EH (cell line): ENCODE measurements at places on chromosomes 1 and 21.

DNA sequence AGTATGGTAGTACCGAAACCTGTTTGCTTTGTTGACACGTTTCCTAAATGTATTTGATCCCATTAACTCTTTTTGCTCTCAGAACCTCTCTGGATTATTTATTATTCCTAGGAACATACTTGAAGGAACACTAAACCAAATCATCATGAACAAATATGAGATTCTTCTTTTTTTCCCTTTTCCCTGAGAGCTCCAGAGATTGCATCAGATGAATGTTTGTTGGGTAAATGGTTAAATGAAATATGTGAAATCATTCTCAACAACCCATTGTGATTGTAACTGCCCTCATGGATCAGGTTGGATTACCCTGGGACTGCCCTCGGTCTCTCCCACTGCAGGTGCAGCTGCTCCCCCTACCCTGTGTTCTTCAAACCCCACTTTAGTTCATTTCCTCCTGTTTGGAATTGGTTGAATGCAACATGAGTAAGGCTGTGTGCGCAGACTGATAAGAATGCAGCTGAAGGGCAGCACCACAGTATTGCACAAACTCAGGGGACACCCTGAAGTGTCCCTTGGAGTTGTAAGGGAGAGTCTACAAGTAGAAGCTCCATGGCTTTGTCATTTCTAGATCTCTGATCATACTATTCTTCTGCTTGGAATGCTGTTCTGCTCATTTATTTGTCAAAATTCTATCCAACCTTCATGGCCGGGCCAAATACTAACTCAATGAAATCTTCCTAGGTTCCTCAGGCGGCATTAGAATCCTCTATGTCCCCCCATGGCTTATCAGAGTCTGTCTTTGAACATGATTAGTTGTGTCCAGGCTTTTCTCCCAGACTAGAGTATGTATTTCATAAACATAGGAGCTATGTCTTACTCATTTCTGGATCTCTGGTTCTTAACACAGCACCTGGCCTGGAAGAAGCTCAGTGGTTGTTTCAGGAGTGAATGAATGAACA lies 47.1 kb upstream of the NEK2 start:
- DNase-seq: no peak

DNA sequence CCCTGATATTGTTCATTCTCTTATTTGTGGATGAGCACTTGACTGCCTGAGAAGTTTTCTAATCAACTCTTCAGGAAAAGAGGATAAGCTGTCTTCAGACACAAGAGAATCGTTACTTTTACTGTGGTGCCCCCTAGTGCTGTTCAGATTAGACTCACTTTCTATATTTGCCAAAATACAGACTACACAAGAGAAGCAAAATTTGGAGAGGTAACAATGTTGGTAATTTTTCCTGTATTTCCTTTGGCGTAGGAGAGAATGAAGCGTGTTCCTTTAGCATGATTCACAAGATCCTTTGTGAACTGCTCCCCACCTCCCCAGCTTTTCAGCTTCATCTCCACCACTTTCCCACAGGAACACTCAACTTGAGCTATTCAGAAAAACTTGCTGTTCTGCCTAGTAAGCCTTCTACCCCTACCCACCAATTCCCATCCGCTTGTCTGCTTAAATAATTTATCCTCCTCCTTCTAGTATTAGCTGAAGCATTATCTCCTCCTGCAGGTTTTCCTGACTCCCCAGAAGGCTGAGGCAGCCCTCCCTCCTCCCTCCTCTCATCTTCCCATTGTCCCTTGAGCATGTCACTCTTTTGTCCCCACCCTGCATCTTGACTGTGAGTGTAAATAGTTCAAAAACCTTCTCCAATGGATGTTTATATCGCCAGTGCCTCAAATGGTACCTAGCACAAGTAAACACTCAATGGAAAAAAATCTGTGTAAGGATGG lies 4.5 kb downstream of the TNFSF4 start:
- DNase-seq: peak; percentile 94

- peak; percentile 26 for DNase-seq
These were observed 10.2 kb downstream of the USP16 start for GRCh38 chr21:29034678-29035077.

- DNase-seq: peak; percentile 57
These were observed 68.4 kb upstream of the DPYD start for GRCh38 chr1:97989094-97989680.

GRCh38 chr1:53729456-53730223 lies 9.3 kb downstream of the GLIS1 start:
- no peak for DNase-seq

DNA sequence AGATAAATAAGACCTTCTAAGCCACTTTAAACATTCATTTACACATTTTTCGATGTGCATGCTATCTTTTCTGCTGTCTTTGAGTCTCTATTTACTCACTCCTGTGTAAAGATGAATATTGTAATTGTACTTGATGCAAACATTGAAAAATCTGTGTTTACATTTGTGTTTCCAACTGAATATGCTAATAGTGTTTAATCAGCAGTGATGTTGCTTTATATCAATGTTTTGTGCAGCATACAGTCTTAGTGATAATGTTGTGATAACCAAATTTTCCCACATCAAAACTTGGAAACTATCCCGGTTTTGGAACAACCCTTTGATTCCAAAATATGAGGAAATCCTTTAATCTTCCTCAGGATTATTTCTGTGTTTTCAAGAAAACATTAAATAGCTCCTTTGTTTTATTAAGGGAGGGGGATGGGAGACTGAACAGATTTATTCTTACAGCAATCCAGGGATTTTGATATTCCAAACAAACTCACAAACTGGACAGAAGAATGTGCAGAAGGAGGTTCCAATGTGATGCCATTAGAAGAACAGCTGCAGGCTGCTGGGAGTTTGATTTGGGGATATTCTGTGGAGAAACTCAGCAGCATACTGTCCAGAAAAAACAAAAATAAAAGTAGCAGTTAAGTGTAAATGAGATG lies 248.0 kb downstream of the S1PR1 start:
- no peak for DNase-seq

- no peak for DNase-seq
These were observed 132.0 kb downstream of the AKT3 start for GRCh38 chr1:243718022-243718421.

DNA sequence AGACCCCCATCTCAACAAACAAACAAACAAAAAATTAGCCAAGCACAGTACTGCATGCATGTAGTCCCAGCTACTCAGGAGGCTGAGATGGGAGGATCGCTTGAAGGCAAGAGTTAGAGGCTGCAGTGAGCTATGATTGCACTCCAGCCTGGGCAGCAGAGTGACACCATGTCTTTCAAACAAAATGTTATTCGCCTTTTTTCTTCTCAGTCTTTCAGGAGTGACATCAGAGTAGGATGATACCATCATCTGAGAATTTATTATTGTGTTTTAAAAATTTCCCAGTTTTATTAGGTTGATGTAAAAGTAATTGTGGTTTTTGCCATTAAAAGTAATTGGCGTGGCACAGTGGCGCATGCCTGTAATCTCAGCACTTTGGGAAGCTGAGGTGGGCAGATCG lies 10.8 kb downstream of the PARK7 start:
- peak; percentile 15 for DNase-seq

DNA sequence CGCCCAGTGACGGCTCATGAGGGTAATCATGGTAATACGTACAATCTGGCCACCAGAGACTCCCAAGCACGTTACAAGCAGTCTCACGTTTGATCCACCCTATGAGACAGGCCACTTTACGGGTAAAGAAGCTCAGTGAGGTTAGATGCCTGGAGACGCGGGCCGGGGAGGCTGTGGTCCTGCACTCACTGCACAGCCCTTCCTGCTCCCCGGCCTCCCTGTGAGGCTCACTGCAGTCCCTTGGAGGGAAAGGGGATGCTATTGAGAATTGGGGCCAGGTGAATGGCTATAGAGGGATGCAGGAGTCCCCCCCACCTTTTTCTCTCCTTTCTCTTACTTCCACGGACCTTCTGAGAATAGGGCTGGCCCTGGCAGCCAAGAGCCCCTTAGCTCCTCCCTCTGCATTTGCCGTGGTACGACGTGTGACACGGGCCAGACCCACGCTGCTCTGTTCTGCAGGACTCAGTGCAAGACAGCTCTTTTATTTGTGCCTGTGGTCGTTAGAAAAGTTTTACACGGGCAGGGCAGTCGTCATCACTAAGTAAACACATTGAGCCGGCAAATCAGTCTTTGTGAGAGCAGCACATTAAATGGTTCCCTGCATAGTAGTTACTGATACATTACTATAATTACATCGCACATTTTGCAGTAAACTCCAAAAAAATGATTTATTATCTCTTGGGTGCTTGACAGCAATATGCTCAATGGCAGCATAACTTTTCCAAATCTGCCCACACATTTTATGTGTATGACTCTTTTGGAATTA lies 18.8 kb downstream of the KIF26B start:
- peak; percentile 18 for DNase-seq

DNA sequence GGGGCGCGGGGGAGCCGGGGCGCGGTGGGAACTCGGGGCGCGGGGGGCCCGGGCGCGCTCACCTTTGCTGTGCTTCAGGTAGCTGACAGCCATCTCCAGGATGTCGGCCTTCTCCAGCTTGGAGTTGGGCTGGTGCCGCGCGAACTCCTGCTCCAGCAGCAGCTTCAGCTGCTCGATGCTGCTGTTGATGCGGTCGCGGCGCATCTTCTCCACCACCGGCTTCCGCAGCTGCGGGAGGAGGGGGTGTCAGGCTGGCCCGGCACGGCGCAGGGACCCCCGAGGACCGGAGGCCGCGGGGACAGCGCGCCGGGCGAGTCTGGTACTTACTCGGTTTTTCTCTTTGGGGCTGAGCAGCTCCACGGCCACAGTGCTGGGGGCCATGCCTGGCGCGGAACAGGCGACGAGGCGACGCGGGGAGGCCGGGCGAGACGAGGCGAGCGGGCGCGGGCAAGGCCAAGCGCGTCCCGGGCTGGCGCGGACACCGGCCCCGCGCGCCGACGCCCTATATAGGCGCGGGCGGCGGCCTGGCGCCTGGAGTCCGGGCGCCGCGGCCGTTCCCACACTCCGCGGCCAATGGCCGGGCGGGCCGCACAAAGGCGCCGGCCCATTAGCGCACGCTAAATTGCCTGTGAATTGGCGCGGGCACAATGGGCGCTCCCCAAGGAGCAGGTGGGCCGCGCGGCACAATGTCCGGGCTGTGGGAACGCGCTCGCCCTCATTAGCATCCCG lies at the start of gene HES5:
Gene HES5, minus strand, starts transcription at position 480 of the 729 bp plus-strand sequence. Its CDS starts 99 bp downstream, at position 381.
- no peak for DNase-seq

DNA sequence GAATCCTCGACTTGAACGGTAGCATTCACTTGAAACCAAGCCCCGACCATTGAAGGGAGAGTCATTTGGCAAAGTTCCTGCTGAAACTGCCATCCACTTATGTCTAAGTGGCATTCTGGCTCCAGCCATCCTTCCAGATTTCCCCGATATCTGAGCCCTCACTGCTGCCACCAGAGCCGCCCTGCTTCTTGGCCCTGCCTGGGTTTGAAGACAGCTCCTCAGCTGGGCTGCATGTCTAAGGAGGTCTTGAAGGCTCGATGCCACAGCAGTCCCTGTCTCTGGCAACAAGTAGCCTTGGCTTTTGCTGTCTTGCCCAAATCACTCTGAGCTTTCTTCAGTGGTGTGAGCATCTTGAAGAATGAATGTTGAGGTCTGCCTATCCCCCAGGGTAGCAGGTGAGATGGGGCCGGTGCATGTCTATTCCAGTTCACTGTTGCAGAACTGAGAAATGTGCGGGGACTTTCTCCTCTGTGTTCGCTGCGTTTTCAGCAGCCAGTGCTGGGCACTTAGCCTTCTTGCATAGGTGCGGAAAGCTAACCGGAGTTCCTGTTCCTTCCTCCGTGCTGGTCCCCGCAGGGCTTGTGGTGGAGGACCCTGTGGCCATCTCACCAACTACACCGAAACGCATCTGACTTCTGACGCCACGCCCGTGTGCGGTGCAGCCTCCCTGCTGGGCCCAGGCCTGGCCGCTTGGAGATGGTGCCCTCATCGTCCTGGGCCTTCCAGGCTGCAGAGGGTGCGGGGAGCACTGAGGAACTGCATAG lies 29.2 kb downstream of the MAN1C1 start:
- no peak for DNase-seq

DNA sequence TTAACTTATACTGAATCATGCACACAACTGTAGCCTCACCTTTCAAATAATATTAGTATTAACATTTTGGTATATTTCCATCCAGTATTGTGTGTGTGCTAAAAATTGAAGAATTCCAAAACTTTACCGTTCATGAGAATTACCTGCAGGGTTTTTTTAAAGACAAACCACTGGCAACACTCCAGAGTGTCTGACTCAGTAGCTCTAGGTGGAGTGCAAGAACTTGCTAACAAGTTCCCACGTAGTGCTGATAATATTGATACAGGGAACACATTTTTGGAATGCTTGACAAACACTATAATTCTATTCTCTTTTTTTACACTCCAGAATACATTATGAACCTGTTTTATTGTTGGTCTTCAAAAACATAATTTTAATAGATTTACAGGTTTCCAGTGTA lies 27.7 kb upstream of the SLC5A9 start:
- no peak for DNase-seq

DNA sequence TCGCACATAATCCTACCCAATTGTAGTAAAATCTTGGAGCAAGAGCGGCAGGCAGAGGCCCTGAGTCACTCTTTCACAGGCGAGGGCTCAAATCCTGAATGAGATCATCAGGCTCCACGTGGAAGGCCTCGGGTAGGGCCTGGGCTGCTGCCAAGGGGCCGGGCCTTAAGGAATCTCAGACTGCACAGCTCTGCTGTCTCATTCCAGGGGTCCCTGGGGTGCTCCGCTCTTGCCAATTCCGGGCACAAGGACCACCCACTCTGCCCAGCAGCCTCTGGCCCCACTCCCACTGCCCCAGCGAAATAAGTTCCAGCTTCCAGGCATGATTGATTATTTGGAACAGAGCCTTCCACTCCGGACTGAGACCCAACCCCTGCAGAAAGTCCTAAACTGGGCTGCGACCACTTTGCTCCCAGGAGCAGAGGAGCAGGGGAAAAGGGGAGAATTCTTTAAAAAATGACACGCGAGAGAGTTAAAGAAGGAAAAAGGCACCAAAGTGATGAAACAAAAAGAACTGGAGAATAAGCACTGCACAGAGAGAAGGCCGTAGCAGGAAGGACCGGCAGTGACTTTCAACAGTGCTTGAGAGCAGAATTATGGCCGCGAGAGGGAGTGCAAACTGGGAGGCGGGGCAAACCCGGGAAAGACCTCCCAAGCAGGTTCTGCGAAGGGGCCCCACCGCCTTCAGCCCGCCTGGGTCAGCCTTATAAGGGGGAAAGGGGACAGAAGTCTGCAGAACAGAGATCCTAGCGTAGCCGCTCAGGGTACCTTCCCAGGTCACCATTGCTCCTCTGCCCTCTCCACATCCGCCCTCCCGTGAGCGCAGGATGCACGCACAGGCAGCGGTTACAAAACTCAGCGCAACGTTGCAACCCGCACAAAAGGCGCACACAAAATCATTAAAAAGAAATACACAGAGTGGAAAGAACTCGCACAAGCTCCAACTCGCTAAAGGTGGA lies 2.0 kb downstream of the ADAMTS1 start:
- peak; percentile 96 for DNase-seq

GRCh38 chr1:201376464-201377374 lies 761 bp downstream of the TNNT2 start:
- DNase-seq: peak; percentile 54

GRCh38 chr21:14284481-14284880 lies 68.5 kb downstream of the RBM11 start:
- DNase-seq: no peak

GRCh38 chr1:206563367-206564207 lies 48.7 kb downstream of the EIF2D start:
- DNase-seq: peak; percentile 9

- DNase-seq: no peak
These were observed 3.2 kb upstream of the TTLL10 start for GRCh38 chr1:1170215-1171091.
